Endodermal cell (in vitro differentiated cells): ENCODE measurements at places on chromosomes 3 and 15. TPM values are rescaled to one million over a fixed set of nuclear protein-coding genes. Genes with fewer than 3 reads are reported as not detected.

The AADACL2 gene
- not detected in 2 replicates for total RNA-seq

The TEX55 gene
- total RNA-seq: not detected in 2 replicates

DNA sequence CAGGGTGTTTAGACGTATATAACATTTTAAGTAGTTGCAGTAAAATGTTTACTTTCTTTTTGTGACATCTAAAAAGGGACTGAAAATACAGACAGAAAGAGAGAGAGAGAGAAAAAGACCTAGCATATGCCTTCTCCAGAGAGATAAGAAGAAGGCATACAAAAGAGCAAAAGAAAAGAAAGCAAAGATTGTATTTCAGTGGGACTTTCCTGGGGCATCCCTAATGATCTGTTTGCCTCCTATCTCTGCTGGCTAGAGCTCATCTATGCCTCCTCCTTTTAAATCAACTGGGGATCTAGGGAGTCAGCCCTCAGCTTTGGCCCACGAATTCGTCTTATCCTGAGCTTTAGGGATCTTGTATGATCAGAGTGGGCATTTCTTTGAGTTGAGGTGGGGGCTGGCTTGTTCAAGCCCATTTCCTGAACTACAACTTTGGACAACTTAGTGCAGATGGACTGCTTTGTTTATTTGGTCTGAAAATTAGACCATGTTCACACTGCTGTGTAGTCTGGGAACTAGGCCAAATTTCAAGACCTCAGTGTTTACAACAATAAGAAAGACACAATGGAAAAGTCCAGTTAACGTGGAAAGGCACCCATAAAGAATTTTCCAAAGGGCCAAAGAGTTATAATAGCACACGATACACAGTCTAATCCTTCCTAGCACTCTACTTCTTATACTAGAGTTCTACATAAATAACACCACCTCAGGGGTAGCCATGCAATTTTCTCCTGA, 61.0 kb downstream of the ATP8B4 start:
- DNase-seq: no peak
- no peak overlapping the region for H3K4me3 ChIP-seq
- no peak overlapping the region for H3K27ac ChIP-seq
- H3K36me3 ChIP-seq: no peaks in the 10 kb centered on the region

DNA sequence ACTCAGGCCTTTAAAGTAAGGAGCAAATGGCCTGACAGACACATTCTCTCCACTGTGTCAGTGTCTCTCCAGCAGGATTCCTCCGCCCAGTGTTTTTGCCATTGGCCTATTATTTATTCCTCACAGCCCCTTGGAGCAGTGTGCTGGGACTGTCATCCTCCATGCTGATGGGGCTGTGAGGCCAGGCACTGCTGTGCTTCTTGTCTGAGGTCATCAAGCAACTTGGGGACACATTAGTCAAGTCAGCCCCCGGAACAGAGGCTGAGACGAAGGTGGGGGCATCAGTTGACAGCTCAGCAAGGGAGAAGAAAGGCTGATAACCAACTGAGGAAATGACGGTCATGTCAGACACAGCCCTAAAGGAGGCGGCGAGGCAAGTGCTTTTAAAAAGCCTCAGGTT, 67.4 kb downstream of the XXYLT1 start:
- peaks cover 13% of the 10 kb centered on the region for H3K36me3 ChIP-seq
- H3K4me3 ChIP-seq: no peak overlapping the region
- DNase-seq: peak; percentile 51

GRCh38 chr3:66778777-66779176, 219.3 kb upstream of the KBTBD8 start:
- DNase-seq: no peak
- H3K27me3 ChIP-seq: no peaks in the 10 kb centered on the region
- H3K36me3 ChIP-seq: no peaks in the 10 kb centered on the region
- no peak overlapping the region for H3K27ac ChIP-seq
- H3K4me3 ChIP-seq: no peak overlapping the region

- peaks cover 14% of the 10 kb centered on the region for H3K4me1 ChIP-seq
- H3K27ac ChIP-seq: no peak overlapping the region
- H3K27me3 ChIP-seq: peaks cover 7% of the 10 kb centered on the region
- H3K4me3 ChIP-seq: no peak overlapping the region
Observed at GRCh38 chr15:77624868-77625267, 7.8 kb downstream of the LINGO1 start.

DNA sequence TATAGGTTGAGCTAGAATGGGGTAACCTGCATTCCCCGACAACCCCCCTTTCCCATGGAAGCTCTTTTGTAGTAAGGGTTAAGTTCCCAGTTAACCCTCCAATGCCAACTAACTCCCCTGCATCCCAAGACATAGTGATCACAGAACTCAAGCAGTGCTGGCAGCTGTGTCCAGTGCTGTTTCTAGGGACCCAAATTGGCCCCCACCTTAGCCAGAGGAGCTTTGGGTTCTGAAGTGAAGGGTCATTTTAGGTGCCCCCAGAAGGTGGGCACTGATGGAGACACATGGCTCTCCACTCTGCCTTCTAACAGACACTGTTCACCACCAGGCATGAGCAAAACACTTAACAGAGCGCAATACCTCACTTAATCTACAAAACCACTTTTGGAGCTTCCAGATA, 7.1 kb downstream of the FBXL22 start:
- H3K27ac ChIP-seq: no peak overlapping the region
- H3K36me3 ChIP-seq: peaks cover 19% of the 10 kb centered on the region
- no peak for DNase-seq
- no peak overlapping the region for H3K4me3 ChIP-seq

- DNase-seq: no peak
- no peaks in the 10 kb centered on the region for H3K36me3 ChIP-seq
- no peaks in the 10 kb centered on the region for H3K4me1 ChIP-seq
- no peak overlapping the region for H3K27ac ChIP-seq
Observed at GRCh38 chr15:100152463-100152862, 189.3 kb downstream of the ADAMTS17 start.

DNA sequence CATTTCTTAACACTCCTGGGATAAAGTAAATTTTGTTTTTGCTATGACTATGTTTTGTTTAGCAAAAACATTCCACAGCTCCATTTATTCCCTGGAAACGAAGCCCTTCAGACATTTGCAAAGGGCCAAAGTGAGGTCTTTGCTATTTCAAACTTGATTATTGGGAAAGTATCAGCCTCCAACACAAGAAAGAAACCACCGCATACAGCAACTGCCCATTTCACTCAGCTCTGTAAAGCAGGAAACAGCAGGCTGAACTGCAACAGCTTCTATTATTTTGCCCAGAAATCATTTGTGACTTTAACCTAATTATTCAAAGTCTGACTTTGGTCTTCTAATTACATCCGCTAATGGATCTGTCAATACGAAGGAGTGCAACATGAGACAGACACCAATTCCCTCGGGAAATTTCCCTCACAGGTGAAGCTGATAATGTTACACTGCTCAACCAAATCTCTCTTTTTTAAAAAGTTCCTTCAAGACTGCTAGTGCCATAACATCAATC, 72.1 kb downstream of the RFTN1 start:
- H3K4me3 ChIP-seq: no peak overlapping the region
- H3K27ac ChIP-seq: no peak overlapping the region
- no peaks in the 10 kb centered on the region for H3K4me1 ChIP-seq
- H3K27me3 ChIP-seq: no peaks in the 10 kb centered on the region
- H3K36me3 ChIP-seq: no peaks in the 10 kb centered on the region

- H3K4me3 ChIP-seq: no peak overlapping the region
- DNase-seq: no peak
- no peak overlapping the region for H3K27ac ChIP-seq
- H3K36me3 ChIP-seq: no peaks in the 10 kb centered on the region
Observed at GRCh38 chr3:23239211-23240068, 36.3 kb downstream of the UBE2E2 start.

DNA sequence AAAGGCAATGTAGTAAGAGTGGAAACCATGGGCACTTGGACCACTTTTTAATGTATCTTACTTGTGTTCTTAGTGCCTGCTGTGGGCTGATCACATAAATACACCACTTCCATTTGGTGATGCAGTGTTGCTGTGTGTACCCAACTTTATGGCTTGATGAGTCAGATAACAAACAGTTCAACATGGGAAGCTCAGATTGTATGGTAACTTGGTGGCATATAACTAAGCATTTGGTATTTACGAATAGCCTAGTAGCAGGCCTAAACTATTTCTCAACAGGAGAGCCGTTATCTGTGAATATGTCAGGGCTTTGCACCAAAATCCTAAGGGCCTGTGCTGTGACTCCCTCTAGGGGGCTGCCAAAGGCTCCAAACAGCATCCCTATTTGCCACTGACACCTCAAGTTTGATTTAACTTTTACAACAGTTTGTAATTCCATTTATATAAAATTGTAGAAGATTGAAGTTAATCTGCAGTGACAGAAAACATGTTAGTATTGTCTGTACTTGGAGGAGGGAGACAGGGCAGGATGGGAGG, 640.4 kb upstream of the CADM2 start:
- no peak overlapping the region for H3K4me3 ChIP-seq
- no peak overlapping the region for H3K27ac ChIP-seq
- H3K4me1 ChIP-seq: no peaks in the 10 kb centered on the region
